ENCODE measurements at places on chromosomes 7 and 10.

DNA sequence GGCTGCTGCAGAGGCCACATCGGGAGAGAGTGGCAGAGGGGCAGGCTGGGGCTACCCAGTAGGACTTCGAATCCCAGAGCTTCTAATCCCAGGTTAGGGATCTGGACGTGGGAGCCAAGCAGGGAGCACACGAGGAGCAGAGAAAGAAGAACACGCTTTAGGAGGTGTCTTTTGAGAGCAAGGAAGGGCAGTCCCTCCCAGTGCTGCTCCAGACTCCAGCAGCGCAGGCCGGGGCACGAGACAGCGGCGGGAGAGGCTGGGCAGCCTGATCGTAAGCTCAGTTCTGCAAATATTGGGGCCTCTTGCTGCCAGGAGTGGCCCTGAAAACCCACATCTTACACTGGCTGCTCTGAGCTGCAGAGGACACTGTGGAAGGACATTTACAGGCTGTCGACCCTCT is 75.9 kb downstream of the HIPK2 start:
- DNase-seq, result no peak

- no peak for DNase-seq
These were observed 10.5 kb upstream of the PAX4 start for GRCh38 chr7:127628445-127628844.

- no peak for DNase-seq
These were observed 32.3 kb upstream of the FAM204A start for GRCh38 chr10:118374404-118374803.

DNA sequence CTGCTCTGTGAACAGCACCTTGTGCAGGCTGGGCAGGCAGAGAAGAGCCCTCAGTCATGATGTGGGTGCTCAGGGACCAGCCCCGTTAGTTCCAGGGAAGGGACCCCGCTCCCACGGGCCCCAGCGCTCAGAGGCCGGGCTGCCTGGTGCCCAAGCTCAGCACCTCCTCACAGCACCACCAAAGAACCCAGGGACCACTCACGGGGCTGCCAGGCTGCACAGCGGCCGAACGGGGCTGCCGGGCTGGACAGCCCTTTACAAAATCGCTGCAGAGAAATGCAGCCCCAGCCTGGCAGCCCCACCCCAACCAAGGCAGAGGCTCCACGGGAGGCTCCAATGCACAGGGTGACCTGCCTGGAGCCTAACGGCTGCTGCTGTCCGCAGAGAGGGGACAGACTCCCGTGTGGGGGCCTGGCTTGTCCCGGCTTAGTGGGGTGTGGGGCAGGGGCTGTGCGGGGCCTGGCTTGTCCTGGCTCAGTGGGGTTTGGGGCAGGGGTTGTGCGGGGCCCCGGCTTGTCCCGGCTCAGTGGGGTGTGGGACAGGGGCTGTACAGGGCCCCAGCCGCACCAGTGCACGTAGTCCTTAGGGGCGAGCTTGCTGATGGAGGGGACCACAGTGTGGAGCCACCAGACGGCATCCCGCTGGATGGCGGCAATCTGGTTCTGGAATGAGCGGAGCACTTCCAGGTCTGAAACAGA is 9.2 kb downstream of the INTS1 start:
- no peak for DNase-seq

- DNase-seq, result no peak
These were observed 62.5 kb downstream of the TMEM130 start for GRCh38 chr7:98807068-98808048.

DNA sequence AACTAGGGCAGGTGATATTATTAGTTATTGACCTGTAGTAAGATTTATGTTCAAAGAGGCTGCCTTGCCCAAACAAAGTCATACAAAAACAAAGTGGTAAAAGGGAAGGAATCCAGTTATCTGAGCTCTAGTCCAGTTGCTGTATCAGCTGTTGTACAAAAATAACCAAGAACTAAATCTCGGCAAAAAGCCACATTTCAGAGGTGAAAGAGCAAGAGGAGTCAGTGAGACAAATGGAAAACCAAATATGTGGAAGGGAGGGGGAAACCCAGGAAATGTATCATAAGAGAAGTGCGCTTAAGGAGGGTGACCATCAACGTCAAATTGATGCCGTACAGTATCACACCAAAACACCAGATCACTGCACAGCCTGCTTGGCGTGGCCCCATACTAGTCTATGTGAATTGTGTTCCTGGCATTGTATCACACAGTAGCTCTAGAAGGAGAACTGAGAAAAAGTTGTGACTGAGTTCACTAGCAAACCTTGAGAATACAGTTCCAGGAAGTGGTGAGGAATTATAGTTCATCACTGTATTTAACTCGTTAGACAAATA is 6.4 kb downstream of the AGBL3 start:
- no peak for DNase-seq

GRCh38 chr10:85490431-85490830 is 876.2 kb downstream of the GRID1 start:
- peak; percentile 69 for DNase-seq

DNA sequence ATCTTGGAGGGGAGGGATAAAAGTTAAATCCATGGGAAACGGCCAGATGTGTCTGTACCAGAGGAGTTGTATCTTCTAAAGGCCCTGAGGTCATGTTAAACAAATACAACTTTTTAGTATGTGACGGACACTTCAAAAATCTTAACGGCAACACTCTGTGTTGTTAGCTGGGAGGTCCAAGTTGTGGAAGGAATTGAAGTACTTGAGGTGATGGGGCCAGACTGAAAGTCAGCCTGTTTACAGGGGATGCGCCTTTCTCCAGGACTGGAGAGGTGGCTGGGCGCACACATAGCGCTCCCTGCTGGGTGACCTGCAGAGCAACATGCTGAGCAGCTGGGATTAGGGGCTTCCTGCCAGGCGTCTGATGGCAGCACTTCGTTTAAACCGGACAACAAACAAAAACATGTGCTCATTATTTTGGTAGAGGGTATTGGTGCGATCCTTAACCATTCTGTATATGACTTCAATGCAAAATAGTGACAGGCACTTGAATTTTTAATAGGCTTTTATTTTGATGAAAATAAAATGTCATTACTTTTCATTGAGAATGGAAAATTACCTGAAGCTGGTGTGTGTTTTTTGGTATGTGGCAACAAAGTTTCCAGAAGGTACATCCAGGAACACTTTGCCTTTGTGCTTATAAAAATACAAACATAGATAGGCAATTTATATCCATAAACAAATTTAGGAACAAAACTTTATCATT is 198.2 kb downstream of the MLLT10 start:
- peak; percentile 18 for DNase-seq
